ENCODE measurements at places on chromosomes 1 and 21.

DNA sequence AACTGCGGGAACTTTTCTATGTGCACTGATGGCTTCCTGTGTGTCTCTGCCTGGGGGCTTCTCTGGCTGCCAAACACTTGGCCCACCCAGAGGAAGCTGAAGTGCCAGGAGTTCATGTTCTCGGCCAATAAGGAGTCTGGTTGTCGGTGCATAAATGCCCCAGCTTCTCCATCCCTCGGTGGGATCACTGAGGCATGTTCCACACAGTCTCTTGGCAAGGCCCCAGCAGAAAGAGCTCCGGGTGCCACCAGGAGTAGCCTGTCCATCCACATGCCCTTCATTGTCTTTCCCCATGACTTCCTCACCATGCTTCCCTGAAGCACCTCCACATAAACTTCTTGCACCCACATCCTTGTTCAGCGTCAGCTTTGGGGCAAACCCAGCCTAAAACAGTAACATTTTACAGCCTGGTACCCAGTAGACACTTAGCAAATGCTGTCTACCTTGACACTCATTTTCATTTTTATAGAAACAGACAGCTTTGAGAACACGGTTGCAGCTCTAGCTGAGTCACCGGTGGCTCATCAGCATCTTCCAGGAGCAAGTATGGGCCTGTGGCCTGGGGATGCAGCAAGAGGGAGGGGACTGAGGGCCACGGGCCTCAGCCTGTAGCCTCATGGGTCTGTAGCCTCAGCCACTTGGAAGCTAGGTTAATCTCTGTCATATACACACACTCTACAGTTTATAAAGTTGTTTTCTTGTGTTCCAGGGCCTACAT is 14.8 kb upstream of the CDCP2 start:
- DNase-seq, result no peak

- no peak for DNase-seq
Observed at GRCh38 chr1:73736125-73736524, 461.9 kb downstream of the LRRIQ3 start.

DNA sequence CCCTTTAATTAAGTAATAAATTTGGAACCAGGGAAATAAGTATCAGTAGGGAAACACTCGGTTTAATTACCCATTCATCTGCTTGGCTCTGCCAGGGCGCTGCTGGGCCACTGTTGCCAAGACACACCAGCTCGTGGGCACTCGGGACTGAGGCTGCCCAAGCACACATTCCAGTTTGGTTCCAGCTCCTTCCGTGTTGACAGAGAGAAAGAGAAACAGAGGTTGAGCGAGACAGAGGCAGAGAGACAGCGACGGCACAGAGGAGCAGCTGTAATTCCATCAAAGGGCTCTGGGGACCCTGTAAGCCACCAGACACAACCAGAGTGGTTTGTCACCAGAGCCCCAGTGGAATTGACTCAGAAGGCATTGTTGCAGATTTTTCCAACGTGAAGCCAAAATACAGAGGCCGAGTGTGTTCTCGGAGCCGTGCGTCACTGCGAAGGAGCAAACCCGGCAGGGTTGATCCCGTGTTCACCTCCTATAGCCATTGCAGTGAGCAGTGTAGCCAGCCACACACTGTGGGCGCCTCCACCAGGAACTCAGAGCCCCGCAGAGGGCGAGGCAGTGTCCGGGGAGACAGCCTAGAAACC is 33.5 kb downstream of the SYF2 start:
- DNase-seq, result no peak

- no peak for DNase-seq
Observed at GRCh38 chr1:71948561-71948960, 333.8 kb downstream of the NEGR1 start.

DNA sequence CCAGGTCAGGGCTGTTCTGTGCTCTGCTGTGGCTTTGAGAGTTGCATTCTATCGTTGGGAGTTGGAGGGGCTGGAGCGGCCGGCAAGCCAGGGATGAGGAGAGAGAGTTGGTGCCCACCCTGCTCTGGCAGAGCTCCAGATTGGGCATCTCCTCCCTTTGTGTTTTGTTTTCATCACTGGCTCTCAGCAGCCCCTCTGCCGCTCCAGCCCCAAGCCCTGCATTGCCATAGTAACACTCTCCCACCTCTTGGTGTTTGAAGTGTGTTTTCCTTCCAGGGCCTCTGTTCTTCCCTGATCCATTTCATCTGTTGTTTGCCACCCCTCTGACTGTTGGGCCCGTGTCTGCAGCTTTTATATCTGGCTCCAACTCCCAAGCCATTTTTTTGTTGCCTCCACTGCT is 152.7 kb downstream of the URB2 start:
- DNase-seq, result no peak

- DNase-seq, result no peak
Observed at GRCh38 chr1:182235604-182235951, 156.0 kb downstream of the GLUL start.

- DNase-seq, result no peak
Observed at GRCh38 chr1:33149453-33150190, 32.2 kb downstream of the TRIM62 start.

- no peak for DNase-seq
Observed at GRCh38 chr1:235011599-235012435, 116.8 kb downstream of the TOMM20 start.

DNA sequence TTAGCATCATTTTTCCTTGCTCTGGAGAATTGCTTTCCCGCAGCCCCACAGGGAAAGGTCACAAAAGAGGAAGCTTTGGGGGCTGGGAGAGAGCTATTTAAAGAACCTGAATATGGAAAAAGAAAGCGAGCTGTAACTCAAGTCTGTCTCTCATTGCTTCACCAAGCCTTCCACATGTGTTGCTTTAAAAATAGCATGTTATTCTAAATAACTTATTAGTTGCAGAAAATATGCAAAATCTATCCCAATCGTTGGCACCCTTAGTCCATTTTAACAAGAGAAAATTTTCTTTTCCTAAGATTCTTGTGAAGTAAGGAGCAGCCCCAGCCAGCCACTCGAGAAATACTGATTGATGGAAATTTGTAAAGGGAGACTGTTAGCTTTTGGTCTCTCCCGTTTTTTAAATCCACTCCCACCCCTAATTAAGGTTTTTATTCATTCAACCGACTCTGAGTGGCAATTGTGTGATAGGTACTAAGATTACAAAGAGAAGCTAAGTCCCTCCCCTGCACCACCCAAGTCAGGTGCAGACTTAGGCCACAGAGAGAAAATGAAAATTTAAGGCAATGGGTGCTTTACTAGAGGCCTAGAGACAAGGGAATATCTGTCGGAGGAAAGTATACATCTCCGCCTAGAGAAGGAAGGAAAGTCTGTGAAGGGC is 802 bp downstream of the CYP4X1 start:
- DNase-seq, result no peak

DNA sequence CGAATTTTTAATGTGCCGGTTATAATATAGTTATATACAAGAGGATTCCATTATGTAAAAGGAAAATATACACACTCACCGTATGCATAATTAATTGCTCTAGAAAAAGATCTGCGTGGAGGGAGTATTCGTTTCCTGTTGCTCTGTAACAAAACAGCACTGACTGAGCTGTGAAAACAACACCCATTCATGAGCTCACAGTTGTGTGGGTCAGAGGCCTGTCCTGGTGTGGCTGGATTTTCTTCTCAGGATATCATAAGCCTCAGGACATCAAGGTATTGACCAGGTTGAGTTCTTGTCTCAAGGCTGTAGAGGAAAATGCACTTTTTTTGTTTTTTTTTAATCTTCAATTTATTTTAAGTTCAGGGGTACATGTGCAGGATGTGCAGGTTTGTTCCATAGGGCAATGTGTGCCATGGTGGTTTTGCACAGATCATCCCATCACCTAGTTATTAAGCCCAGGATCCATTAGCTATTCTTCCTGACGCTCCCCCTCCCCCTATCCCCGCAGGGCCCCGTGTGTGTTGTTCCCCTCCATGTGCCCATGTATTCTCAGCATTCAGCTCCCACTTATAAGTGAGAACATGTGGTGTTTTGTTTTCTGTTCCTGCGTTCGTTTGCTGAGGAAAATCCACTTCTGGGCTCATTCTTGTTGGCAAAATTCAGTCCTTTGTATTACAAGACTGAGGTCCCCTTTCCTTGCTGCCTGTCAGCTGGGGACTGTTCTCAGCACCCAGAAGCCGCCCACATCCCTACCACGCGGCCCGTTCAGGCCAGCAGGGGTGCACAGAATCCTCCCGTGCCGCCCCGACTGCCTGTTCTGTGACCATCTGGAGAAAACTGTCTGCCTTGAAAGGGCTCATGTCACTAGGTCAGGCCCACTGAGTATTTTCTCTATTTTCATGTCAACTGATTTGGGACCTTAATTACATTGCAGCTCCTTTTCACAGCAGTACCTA is 87.4 kb upstream of the ERRFI1 start:
- no peak for DNase-seq

GRCh38 chr21:32457360-32457840 is 44.9 kb downstream of the EVA1C start:
- DNase-seq, result no peak

DNA sequence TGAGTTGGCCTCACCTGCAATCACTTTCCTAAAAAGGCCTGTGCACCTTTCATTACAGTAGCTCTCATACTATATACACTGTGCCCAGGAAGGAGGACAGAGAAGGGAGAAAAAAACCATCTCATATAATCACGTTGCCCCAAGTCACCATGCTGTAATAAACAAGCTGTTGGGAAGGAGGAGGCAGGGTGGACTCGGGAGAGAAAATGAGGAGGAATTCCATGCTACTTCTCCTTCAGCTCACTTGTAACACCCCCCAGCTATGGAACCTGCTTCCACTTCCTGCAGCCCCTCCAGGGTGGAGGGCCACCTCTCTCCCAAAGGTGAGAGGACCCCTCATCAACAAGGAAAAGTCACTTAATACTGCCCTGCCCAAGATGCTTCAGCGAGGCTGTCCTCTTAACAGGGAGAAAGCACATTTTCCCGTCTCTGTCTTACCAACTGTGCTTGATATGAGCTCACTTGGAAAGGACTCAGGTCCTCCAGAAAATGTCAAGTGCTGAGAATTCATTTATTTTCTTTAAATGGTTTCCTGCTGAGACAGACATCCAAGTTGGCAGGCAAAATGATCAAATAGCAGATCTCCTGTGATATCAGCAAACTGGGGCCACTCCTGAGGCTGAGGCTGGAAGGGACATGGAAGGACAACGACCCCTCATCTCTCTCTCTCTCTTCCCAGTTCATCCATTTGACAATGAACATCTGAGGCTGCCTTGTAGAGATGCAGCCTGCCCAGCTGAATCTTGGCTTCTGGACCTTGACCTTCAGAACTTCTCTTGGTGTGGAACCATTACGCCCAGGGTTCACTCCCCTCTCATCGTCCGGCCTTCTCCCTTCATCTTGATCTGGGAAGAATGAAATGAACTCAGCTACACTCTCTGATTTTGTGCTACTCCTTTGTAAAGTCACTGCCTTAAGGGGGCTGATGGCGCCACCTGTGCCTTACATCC is 54.0 kb downstream of the CAPN9 start:
- DNase-seq, result no peak

DNA sequence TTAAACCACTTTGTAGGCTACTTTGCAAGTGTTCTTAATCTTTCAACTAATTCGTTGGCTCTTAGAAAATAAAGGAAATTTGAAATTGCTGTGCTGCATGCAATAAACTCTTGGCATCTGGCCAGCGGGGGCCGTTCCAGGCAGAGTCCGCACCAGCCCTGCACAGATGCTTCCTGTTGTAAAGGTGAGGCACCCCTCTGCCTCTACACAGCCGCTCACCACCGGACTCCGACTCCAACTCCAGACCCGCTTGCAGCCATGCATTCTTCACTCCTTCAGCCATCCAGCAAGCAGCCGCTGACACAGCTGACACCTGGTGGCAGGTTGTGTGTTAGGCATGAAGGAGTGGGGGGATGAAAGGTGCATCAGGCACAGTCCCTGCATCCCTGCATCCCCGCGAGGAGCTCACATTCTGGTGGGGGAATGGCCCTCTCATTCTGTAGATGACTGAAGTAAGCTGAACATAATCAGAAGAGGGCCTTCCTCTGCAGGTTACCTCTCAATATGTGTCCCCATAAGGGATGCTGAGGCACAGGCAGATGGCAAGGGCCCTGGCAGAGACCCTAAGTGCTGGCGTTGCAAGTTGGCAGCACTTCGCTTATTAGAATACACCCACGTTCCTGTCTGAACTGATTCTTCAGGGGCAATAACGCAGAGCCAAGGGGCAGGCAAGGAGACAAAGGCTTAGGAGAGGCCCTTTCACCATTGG is 56.8 kb downstream of the GLIS1 start:
- DNase-seq, result peak; percentile 60

DNA sequence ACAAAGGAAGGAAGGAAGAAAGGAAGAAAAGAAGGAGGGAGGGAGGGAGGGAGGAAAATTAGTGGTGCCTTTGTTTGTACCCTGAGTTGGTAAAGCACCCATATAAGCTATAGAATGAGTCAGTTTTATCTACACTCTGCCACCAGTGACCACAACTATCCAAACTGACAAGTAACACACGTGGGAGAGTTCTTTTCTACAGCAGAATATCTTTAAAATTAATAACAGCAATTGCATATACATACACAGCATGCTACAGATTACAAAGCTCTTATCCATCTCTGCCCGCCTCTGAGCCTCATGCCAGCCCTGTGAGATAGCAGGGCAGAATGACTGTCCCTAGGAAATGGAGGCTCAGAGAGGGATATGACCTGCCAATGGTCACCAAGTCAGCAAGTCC is 20.3 kb downstream of the CDCP2 start:
- DNase-seq, result no peak

DNA sequence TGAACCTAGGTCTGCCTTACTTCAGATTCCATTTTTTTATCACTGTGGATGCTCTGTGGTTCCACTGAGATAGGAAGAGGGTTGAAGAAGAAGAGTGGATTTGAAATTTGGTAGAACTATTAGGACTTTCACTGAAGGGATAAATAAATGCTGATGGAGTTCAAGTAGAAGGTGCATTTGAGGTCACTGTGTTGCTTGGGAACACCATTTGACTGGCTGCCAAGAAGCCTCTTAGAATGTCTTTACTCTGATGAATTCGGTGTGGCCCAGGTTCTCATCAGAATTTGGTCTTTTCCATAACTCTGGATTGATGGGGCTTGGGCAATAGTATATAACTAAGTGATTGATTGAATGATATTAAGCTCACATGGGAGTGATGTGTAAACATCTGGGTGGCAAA is 11.9 kb downstream of the XPR1 start:
- DNase-seq, result no peak

GRCh38 chr21:44872649-44873355 is 688 bp downstream of the PTTG1IP start:
- DNase-seq, result peak; percentile 40

GRCh38 chr1:22330092-22330759 is 121.4 kb upstream of the ZBTB40 start:
- no peak for DNase-seq

DNA sequence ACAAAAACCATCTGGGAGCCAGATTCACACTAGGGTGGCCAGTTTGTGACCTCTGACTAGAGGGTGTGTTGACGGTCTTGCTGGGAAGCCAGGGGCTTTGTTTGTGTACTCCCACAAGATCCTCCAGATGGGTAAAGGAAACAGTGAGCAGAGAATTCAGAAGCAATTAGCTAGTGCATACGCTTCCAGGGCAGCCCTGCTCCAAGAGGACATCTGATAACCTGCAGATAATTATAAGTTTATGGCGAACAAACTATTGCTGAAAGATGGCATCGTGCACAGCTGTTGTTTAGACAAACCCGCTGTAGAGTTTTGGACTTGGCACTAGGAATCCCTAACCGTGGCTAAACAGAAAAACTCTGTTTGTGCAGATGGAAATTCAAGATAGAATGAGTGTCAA is 326.4 kb downstream of the TGFB2 start:
- DNase-seq, result no peak

- DNase-seq, result no peak
Observed at GRCh38 chr1:55670331-55671082, 455.3 kb upstream of the USP24 start.

- DNase-seq, result no peak
Observed at GRCh38 chr1:100391675-100392074, 39.4 kb downstream of the CDC14A start.

Data from endothelial cell (in vitro differentiated cells).